ENCODE measurements at places on chromosomes 13 and 19.

GRCh38 chr19:16584248-16585093, 12.3 kb upstream of the SLC35E1 start:
- peak; percentile 92 for DNase-seq

DNA sequence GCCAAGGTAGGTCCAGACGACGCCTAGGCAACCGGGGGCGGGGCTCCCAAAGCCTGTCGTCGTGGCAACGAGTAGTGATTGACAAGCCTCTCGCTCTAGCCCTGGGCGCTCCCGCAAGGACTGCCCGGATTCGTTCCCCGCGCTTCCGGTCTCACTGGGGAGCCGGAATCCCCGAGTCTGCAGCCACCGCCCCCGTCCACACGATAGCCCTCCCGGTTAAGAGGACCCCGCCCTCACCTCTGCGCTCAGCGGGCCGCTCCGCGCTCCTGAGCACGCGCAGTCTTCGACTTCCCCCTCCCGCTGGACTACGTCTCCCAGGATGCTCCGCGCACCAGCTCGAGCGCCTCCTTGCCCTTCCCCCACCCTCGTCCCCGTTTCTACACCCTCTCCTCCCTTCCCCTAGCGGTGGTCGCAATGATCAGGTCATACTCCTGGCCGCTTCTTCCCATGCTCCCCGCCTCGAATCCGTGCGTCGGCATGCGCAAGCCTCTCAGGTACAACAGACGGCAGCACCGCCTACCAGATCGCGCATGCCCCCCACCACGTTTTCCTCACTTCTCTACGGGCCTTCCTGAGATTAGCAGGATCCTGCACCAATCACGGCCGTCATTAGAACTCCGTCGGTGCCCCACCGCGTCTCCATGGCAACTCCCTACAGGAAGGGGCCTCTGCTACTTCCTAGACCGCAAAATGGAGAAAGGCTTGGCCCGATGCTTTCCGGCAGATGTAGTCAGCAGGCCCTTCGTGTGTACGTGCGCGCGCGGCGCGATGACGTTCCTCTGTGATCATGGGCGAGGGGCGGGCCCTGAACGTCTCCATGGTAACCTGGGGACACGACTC, at the start of gene MZF1:
Gene MZF1, minus strand, starts transcription at position 518 of the 840 bp plus-strand sequence. CDS start 1,946 bp downstream, outside the sequence.
- DNase-seq = peak; percentile 93

DNA sequence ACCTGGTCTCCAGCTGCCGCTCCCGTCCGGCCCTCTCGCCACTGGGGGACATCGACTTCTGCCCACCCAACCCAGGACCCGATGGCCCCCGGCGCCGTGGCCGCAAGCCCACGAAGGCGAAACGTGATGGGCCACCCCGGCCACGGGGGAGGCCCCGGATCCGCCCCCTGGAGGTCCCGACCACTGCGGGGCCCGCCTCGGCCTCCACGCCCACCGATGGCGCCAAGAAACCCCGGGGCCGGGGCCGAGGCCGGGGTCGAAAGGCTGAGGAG, 6.7 kb downstream of the PRR12 start:
- no peak for DNase-seq

- no peak for DNase-seq
These were observed 617.5 kb downstream of the DIAPH3 start for GRCh38 chr13:59546178-59546577.

GRCh38 chr13:39448834-39449233, 154.2 kb downstream of the LHFPL6 start:
- peak; percentile 18 for DNase-seq
